ENCODE measurements at places on chromosomes 4 and X.

DNA sequence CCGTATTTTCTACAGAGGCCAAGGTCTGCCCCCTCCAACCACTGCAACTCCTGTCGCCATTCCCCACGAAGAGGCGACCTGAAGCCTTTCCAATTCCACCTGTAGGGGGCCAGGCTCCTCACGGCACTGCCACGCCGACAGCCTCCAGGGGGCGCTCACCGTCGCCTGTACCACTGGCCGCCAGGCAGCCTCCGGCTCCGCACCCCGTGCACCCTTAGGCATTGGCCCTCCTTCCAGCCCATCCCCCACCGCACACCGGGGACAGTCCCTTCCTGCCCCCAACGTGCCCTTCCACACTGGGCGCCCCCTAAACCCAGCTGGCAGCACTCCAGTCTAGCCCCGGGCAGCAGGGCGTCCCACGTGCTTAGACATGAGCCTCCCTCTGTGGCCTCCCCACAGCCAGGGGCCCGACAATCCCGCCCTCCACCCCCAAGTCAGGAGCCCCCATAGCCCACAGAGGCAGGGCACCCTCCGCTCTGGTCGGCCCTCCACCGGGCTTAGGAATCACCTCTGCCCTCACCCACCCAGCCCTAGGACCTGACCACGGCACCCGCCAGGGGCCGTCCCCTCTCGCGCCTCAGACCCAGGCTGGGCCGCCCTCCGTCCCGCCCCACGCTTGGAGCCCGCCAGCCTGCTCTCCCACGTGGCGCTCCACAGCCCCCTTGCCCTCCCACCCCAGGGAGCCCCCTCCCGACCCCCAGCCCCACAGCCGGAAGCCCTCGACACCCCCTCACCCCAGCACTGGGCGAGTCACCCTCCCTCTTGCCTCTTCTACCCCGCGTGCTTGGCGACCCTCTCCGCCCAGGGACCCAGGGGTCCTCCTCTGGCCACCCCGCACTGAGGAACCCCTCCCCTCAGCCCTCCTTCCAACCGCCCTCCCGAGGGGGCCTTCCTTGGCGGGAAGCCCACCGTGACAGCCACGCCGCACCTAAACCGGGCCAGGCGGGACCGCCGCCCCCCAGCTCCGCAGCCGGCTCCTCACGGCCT, 711 bp downstream of the PNMA6E start:
- DNase-seq, result peak; percentile 22

DNA sequence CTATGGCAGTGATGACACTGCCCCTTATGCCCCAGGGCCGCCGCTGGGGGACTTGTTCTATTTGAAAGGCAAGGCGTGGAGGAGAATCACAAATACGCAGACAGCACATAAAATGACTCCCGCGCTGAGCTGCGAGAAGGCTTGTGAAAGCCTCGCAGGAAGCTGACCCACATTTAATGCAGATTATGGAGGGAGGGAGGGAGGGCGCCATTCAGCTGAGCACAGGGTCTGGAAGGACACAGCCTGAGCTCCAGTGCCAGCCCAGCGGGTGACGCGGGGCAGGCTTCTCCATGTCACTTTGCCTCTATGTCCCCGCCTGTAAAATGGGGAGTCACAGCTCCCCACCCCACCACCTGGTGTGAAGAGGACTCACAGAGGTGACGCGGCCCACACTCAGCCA, 14.3 kb downstream of the ABLIM2 start:
- no peak for DNase-seq

DNA sequence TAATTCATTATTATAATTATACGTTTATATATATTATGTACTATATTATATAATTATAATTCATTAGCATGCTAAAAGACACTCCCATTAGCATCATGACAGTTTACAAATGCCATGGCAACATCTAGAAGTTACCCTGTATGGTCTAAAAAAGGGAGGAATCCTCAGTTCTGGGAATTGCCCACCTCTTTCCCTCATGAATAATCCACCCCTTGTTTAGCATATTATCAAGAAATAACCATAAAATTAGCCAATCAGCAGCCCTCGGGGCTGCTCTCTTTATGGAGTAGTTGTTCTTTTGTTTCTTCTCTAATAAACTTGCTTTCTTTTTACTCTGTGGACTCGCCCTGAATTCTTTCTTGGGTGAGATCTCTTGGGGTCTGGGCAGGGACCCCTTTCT, 42.8 kb upstream of the SLC10A7 start:
- DNase-seq, result no peak

GRCh38 chrX:148037020-148037419, 55.9 kb downstream of the FMR1NB start:
- no peak for DNase-seq

DNA sequence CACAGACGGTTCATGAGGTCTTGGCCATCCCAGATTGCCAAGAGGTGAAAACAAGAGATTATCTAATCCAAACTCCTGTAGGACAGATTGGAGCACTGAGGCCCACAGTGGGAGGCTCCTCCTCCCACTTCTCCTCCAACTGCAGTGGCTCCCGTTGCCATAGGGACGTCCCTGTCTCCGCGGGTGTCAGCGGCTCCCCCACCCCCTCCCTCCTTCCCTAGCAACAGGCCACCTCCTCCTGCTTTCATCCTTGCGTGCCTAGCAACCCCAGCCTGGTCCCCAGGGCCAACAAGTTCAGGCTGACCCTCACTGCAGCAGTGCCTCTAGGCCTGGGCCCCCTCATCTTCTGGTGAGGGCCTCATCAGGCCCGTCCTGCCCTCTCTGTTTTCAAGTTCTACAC, 6.8 kb upstream of the IQSEC2 start:
- DNase-seq, result peak; percentile 41

- no peak for DNase-seq
Observed at GRCh38 chrX:7503251-7503650, 339.7 kb upstream of the VCX start.

- DNase-seq, result no peak
Observed at GRCh38 chrX:20971250-20971649, 403.0 kb upstream of the CNKSR2 start.

- no peak for DNase-seq
Observed at GRCh38 chrX:107712231-107713202, 63.1 kb downstream of the TSC22D3 start.

- no peak for DNase-seq
Observed at GRCh38 chr4:48103483-48104139, 30.4 kb downstream of the TXK start.

- no peak for DNase-seq
Observed at GRCh38 chr4:61440321-61440720, 240.2 kb downstream of the ADGRL3 start.

- no peak for DNase-seq
Observed at GRCh38 chrX:32644476-32645245, 566.7 kb downstream of the DMD start.

DNA sequence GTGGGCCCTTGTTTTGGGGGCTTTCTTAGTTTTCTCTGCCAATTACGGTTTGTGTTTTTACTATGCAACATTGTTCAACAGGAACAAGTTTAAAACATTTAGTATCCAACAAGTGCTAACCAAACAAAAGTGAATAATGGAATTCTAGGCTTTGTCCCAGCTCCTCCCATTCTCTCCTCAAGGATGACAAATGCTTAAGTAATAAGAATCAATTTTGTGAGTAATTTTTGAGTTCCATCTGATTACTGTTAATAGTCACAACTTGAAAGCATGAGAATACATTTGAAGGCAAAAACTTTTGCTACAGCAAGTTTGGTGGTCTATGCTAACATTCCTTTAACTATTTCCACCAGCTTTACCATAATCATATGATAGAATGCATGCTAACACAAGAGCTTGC, 78.1 kb upstream of the HPGD start:
- no peak for DNase-seq

GRCh38 chr4:20486433-20486832, 213.8 kb upstream of the PACRGL start:
- DNase-seq, result no peak

GRCh38 chr4:66279084-66279483, 608.8 kb upstream of the EPHA5 start:
- no peak for DNase-seq

GRCh38 chr4:103853627-103854026, 133.8 kb upstream of the TACR3 start:
- no peak for DNase-seq

- no peak for DNase-seq
Observed at GRCh38 chr4:73843369-73843768, 6.9 kb downstream of the CXCL6 start.

DNA sequence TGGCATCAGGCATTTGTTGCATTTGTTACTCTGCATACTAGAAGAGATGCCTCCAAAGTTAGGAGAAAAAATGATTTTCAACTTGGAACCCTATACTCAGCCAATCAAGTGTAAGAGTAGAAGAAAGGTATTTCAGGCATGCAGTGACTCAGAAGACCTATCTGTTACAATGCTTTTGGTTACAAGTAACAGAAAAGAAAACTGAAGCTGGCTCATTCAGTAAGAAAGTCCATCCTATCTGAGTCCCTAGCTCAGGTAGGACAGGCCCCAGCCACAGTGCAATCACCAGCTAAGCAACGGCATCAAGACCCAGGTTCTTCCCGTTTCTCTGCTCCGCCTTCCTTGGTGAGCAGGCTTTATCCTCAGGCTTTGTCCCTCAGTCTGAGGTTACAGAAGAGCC, 23.3 kb downstream of the MECP2 start:
- peak; percentile 50 for DNase-seq

DNA sequence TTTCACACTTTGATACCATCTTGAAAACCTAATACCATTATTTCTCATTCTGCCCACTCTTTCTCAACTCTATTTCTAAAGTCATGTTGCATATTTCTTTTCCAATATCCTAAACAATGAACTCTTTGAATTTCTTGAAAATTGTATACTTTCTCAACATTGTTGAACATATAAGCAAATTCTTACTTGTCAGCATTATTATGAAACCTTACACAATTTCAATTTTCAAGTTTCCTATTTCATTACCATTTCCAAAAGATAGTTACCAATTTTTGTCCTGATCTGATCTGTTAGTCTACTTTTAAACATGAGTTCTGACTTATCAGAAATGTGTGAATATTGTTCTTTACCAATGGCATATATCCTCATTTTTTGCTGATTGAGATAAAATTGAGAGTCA, 806.3 kb upstream of the IGFBP7 start:
- DNase-seq, result no peak

DNA sequence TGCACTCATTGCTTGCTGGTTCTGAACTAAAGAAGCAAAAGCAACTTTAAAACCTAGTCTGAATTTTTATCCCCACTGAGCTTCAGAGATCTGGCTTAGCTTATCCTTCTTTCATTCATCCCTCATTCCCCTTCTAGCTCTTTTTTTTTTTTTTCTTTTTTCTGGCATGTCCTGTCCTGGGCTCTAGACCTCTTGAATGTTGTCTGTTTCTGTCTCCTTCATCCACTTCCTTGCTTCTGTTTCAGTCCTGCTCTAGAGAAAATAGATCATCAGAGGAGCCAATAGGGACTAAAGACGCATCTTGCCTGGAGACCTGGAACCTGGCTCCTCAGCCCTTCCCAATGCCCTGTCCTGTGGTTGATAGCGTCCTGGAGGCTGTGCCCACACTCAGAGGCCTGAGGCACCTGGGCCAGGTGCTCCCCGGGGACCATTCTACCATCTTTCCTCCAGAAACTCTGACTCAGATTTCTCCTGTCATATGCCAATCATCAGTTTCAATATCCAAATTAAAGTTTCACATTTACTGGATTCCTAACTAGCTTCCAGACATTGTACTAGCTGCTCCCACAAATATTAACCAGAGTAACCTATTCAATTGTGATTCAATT, 115.7 kb upstream of the GATB start:
- DNase-seq, result no peak

- DNase-seq, result no peak
Observed at GRCh38 chr4:54215379-54216077, 13.6 kb upstream of the PDGFRA start.

GRCh38 chrX:50514811-50515210, 44.2 kb upstream of the DGKK start:
- DNase-seq, result no peak

DNA sequence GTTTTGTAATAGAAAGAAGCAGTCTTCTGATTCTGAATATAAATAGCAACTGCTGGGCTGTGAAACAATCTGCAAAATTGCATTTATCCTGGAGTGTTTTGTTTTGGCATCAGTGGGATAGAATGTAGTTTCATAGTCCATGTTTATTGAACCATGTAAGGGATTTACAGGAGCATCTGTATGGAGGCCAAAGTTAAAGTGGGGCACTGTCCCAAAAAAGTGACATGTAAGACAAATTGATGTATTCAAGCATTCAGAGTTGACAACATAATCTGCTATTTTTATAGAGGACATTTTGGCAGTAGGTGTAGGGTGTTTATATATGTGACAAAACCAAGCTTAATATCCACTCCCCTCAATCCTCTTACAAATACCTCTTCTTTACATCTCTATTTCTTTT, 200.5 kb upstream of the ANK2 start:
- DNase-seq, result no peak

DNA sequence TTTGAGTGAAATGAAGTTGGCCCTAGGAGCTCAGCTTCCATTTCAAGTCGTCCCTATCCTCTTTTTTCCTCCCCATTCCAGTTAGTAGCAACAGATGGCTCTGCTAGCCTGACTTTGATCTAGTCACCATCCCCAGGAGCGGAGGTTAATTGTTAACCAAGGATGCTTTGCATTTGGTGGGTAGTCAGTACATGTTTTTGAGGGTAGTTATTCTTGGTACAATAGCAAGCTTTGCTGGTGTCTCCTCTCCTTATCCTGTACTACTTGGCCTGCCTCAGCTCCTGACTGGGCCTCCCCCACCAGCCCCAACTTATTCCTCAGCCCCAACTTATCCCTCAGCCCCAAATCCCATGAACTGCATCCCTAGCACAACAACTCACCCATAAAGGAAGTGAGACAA, 14.8 kb upstream of the RTL5 start:
- DNase-seq, result peak; percentile 31

DNA sequence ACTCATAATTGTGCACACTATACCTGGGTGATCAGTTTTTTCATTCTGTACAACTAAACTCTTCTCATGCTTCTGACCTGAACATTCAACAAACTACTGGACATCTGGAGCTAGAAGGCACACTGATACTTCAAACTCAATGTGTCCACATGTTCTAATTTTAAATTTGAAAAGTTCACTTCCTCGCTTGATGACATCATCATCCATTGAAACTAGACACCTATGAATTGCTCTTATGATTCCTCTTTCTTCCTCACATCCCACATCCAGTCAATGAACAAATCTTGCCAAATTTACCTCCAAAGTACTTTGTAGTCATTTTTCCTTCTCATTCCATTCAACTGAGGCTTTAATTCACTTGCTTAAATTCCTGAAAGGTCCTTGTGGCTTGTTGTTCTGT, 549.4 kb downstream of the GALNTL6 start:
- no peak for DNase-seq
